ENCODE measurements at places on chromosomes 1 and 21.
A peak's percentile ranks its signal among the peaks of the same experiment; 100 is the strongest.

DNA sequence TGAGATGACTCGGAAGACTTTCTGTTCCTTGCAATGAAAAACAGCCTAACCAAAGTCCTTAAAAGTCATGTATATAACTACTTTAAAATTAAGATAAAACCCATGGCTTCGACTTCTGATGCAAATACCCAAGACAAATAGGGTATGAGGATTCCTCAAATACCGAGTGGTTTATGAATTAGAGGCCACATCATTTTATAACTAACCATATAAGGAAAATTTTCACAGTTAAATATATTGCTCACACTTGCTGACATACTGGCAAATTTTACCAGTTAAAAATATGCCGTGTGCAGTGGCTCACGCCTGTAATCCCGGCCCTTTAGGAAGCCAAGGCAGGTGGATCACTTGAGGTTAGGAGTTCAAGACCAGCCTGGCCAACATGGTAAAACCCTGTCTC is 5.4 kb downstream of the RERE start:
- no peaks in the 10 kb centered on the region for H3K36me3 ChIP-seq
- no peak overlapping the region for H3K27ac ChIP-seq
- H3K27me3 ChIP-seq = no peaks in the 10 kb centered on the region
- DNase-seq = no peak
- peaks cover 82% of the 10 kb centered on the region for H3K4me1 ChIP-seq

- no peak overlapping the region for H3K4me3 ChIP-seq
- peaks cover 1% of the 10 kb centered on the region for H3K27me3 ChIP-seq
- no peak overlapping the region for H3K27ac ChIP-seq
- no peaks in the 10 kb centered on the region for H3K36me3 ChIP-seq
- no peaks in the 10 kb centered on the region for H3K4me1 ChIP-seq
Observed at GRCh38 chr1:64516803-64517568, 47.1 kb downstream of the CACHD1 start.

DNA sequence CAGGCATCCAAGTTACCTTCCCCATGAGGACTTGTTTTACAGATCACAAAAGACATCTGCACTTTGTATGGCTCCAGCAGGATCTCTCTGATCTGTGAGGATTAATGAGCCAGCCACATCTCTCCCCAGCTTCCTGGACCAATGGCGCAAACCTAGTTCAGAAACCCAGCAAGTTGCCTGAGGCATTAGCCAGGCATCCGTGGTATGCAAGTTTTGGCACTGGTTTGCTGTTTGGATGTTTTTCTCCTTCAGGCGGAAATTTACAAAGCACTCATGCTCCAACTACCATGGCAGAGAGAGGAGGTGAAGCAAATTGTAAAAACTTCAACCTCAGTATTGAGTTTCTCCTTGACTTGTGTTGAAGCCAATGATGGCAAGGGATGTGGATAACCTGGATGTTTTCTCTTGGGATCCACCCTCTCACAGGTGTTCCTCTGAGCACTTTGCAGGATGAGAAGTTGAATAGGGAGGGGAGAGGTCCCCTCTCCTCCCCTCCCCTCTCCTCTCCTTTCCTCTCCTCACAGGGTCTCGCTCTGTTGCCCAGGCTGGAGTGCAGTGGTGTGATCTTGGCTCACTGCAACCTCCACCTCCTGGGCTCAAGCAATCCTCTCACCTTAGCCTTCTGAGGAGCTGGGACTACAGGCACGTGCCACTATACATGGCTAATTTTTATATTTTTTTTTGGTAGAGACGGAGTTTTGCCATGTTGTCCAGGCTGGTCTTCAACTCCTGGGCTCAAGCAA is 25.6 kb upstream of the ENO1 start:
- no peak overlapping the region for H3K4me3 ChIP-seq
- no peaks in the 10 kb centered on the region for H3K27me3 ChIP-seq
- H3K36me3 ChIP-seq = no peaks in the 10 kb centered on the region
- H3K4me1 ChIP-seq = peaks cover 54% of the 10 kb centered on the region
- H3K27ac ChIP-seq = no peak overlapping the region
- DNase-seq = peak; percentile 68

DNA sequence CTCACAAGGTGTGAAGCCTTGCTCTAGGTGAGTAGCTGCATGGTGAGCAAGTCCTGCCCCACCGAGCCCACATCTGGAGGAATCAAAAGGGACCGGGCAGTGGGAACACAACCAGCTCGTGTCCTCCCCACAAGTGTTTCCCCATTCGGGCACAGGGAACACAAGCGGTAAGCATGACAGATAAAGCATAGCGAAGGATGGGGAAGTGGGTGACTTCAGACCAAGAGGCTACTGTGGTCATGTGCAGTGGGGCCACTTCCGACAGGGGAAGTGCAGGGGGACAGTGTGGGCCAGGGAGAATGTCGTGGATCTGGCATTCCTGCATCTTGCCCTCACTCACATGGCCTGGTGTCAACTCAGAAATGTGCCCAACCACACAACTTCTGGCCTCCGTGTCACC is 306.2 kb downstream of the FAM72C start:
- H3K36me3 ChIP-seq = no peaks in the 10 kb centered on the region
- H3K4me1 ChIP-seq = no peaks in the 10 kb centered on the region
- H3K27ac ChIP-seq = no peak overlapping the region
- peaks cover 4% of the 10 kb centered on the region for H3K27me3 ChIP-seq

GRCh38 chr1:26696654-26697430 is 1.0 kb downstream of the ARID1A start:
- H3K4me1 ChIP-seq = peaks cover 60% of the 10 kb centered on the region
- no peak for DNase-seq
- no peaks in the 10 kb centered on the region for H3K27me3 ChIP-seq

DNA sequence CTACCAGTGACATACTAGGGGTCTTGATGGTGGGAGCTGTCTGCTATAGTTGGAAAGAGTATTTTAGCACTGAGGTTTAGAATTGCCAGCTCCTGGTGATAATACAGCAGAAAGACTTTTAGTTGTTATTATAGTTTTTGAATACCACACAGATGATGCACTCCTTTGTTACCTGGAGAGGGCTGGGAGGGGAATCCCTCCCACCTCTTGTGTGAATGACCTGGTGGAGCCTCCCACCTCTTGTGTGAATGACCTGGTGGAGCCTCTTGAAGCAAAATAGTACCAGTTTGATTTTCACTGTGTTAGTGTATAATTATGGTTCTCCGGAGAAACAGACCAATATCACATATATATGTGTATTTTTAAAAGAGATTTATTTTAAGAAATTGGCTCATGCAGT is 3.3 kb downstream of the DISP1 start:
- peaks cover 35% of the 10 kb centered on the region for H3K4me1 ChIP-seq
- no peaks in the 10 kb centered on the region for H3K27me3 ChIP-seq
- no peak overlapping the region for H3K27ac ChIP-seq
- H3K4me3 ChIP-seq = no peak overlapping the region
- H3K36me3 ChIP-seq = no peaks in the 10 kb centered on the region
- DNase-seq = no peak

DNA sequence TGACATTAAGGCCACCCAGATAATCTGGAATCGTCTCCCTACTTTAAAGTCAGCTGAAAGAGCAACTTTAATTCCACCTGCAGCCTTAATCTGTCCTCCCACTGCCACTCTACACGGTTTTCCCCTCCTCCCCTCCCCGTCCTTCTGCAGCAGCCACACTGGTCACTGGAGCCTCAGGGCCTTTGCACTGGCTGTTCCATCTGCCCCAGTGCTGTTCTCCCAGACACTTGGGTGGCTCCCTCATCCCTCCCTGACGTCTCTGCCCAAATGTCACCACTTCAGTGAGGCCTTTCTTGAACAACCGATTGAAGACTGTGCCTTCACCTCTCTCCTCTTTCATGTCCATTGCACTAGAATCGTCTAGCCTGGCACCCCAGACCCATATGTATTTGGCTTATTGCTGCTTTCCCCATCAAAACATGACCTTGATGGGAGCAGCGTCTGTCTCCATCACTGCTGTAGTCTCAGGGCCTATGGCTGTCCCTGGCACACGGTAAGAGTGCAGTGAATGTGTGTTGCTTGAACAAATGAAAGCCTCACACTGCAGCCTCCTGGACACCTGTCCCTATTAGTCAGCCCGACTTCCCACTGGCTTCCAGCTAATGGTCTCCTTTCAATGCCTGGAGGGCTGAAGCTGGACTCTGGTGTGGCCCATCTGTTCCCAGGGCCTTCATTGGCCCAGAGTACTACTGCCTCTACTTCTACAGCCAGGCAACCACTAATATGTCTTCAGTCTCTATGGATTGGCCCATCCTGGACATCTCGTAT is 10.6 kb upstream of the PRDM16 start:
- H3K4me1 ChIP-seq = peaks cover 9% of the 10 kb centered on the region
- H3K4me3 ChIP-seq = no peak overlapping the region
- H3K27me3 ChIP-seq = peaks cover 57% of the 10 kb centered on the region
- no peak overlapping the region for H3K27ac ChIP-seq

DNA sequence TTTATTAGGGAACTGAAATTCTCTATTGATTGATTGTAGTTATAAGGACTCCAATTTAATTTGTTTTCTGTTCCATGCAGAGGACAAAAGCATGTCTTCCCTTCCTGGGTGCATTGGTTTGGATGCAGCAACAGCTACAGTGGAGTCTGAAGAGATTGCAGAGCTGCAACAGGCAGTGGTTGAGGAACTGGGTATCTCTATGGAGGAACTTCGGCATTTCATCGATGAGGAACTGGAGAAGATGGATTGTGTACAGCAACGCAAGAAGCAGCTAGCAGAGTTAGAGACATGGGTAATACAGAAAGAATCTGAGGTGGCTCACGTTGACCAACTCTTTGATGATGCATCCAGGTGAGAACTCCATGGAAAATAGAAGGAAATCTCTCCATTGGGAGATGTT is 1.5 kb downstream of the SETDB1 start:
- no peak overlapping the region for H3K27ac ChIP-seq
- H3K36me3 ChIP-seq = peaks cover 28% of the 10 kb centered on the region
- H3K4me3 ChIP-seq = no peak overlapping the region
- peaks cover 15% of the 10 kb centered on the region for H3K4me1 ChIP-seq
- H3K27me3 ChIP-seq = no peaks in the 10 kb centered on the region

DNA sequence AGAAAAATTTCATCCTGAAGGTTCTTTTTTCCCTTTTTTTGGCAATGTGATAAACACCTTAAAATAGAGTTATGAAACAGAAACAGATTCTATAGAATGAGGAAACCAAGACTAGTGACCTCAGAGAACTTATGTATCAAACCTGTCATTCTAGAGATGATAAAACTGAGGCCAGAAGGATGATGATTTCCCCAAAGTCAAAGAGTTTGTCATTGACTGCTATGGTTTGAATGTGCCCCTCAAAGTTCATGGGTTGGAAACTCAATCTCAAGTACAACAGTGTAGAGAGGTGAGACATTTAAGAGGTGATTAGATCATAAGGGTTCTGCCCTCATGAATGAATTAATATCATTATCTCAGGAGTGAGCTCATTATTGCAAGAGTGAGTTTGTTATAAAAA is 13.7 kb upstream of the BEND5 start:
- H3K36me3 ChIP-seq = no peaks in the 10 kb centered on the region
- H3K27me3 ChIP-seq = no peaks in the 10 kb centered on the region
- H3K27ac ChIP-seq = no peak overlapping the region

GRCh38 chr1:223363856-223364684 is at the start of gene SUSD4:
Gene SUSD4 (minus strand): TSS chr1:223364176. CDS start chr1:223363425, 751 bp downstream.
- H3K27ac ChIP-seq = no peak within 1 kb of the TSS
- H3K36me3 ChIP-seq = no peaks in the 10 kb centered on the region
- peaks cover 34% of the 10 kb centered on the region for H3K27me3 ChIP-seq

DNA sequence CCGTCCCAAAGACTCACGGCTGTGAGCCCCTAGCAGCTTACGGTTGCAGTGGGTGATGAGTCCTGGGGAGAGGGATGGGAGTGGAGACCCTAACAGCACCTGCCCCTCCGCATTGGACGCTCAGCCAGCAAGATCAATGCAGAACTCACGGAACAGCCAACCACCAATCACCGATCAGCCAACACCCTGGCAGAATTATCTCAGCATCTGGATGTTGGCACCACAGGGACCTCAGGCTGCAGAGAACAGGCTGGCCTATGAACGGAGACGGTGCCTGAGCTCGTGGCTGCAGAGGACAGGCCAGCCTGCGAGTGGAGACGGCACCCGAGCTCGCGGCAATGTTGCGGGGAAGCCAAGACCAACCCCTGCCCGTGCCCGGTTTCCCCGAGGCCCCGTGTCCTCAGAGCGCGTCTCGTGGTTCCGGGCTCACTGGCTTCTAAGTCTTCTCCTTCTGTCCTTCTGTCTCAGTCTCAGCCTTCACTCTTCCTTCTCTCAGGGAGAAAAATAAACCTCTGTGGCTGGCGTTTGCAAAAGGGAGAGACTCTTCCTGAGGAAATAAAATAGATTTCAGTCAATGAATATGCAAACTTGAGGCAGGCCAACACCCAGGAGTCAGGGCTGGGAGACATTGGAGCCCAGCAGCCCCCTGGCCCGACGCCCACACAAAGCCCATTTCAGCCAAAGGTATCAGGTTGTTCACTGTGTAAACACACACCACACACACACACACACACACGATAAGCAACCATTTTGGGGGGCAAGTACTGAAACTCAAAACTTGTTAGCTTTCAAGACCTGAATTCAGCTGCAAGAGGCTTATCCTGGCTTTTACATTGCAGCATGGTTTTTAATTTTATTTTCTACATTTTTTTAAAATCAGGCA is 67.8 kb downstream of the SIK1 start:
- H3K27ac ChIP-seq = no peak overlapping the region
- H3K4me1 ChIP-seq = peaks cover 39% of the 10 kb centered on the region
- H3K36me3 ChIP-seq = no peaks in the 10 kb centered on the region
- no peak for DNase-seq

DNA sequence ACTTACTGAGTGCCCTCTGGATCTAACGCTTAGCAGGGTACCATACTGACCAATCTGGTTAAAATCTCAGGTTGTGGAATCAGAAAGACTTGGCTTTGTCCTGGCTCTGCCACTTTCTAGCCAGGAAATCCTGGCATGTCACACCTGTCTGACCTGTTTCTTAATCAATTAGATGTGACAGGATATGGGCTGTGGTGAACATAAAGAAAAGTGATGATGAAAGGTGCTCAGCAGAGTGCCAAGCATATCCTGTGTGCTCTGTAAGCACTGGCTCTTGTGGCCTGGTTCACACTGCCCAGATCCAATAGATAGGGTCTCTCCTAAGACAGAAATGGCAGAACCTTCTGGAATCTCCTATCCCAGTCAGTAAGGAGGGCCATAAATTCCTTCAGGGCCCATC is 53.9 kb downstream of the PHC2 start:
- no peak for DNase-seq
- no peaks in the 10 kb centered on the region for H3K4me1 ChIP-seq
- no peak overlapping the region for H3K4me3 ChIP-seq
- H3K27me3 ChIP-seq = no peaks in the 10 kb centered on the region

DNA sequence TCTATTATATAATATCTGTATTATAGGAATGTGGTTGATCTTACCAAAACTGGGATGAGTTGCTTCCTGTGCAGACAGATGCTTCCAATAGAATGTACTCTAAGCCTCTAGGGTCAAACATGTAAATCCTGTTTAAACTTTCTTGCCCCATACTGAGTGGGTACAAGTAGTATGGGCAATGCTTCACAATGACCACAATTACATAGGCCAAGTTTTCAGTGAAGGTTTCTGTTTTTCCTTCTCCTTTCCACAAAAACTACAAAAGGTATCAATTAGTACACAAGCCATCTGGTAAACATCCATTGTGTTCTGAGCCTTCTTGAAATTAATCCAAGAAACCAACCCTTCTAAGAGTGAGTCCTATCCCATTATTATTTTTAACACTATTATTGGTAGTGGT is 16.8 kb downstream of the OTUD7B start:
- peaks cover 23% of the 10 kb centered on the region for H3K4me1 ChIP-seq
- peaks cover 2% of the 10 kb centered on the region for H3K36me3 ChIP-seq
- no peak for DNase-seq
- H3K27me3 ChIP-seq = no peaks in the 10 kb centered on the region

- no peak for DNase-seq
- peaks cover 36% of the 10 kb centered on the region for H3K36me3 ChIP-seq
- no peak overlapping the region for H3K27ac ChIP-seq
- no peaks in the 10 kb centered on the region for H3K27me3 ChIP-seq
- no peak overlapping the region for H3K4me3 ChIP-seq
Observed at GRCh38 chr1:1393014-1393413, 6.1 kb downstream of the CCNL2 start.

- peak; percentile 3 for DNase-seq
- H3K4me1 ChIP-seq = no peaks in the 10 kb centered on the region
- H3K27ac ChIP-seq = no peak overlapping the region
- no peaks in the 10 kb centered on the region for H3K36me3 ChIP-seq
Observed at GRCh38 chr1:102174259-102174863, 177.6 kb upstream of the OLFM3 start.

Measured in HepG2 (cell line).